ENCODE measurements at places on chromosomes 6 and 20.

DNA sequence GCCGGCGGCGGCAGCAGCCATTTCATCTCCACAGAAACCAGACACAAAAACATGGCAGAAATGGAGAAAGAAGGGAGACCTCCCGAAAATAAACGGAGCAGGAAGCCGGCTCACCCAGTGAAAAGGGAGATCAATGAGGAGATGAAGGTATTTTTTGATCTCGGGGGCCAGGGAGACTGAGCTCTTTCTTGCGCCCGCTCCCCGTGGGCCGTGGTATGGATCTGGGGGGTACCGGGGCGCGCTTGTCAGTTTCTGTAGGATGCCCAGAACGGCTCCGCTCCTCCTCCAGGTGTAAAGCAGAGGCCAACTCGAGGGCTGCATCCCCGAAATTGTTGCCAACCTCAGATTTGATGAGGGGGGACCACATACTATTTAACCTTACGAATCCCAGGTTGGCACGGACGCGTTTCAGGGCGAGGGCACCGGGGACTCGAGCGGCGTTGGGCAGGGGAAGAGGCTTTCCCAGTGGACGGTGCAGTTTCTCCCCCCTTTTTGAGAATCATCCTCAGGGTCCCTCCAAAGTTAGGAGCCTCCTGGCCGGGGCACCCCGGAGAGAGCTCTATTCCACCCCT is 735 bp downstream of the SOBP start:
- no peak for DNase-seq

DNA sequence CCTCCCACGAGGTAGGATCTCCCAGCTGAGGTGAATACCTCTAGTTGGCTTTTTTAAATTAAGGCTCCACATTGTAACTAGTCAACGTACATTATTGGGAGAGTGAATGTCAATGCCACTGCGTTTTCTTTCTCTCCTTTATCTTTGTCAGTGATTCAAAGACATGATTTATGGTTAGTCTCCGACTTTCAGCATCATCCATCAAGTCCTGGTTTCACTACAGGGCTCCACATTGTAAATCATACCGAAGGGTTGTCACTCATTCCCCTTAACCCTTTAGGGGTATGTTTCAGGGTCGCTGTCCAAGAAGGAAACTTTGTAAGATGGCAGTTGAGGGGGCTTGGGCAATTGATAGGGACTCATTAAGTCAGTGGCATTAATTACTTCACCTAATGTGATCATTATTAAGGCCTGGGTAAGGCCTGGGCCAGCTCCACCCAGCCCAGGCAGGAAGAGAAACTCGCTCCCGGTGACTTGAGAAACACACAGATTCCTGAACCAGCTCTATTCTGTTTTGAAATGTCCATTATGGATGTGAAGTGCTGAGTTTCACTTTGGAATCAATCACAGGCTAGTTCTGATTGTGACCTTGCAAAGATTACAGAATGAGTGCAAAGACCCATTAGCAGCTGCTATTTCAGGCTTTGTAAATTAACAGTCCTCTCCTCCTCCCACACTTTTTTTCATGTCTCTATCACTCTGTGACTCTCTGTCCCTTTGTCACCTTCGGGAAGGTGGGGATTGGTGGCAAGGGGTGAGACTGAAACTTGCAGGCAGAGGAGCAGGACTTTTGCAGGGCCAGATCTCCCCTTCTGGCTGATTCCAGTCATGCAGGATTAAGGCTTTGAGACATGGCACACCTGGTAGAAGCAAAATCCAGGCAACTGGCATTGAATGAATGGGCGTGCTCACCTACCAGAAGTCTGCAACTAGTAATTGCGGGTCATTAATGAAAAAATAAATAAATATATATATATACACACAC is 222.4 kb downstream of the TSHZ2 start:
- no peak for DNase-seq

GRCh38 chr6:141359953-141360352 is 772.8 kb upstream of the GJE1 start:
- DNase-seq = no peak

- DNase-seq = no peak
Measured at GRCh38 chr6:137868721-137869548, 1.9 kb downstream of the TNFAIP3 start.

- DNase-seq = no peak
Measured at GRCh38 chr6:83260577-83260976, 67.4 kb downstream of the RWDD2A start.

GRCh38 chr6:5142915-5143314 is 57.8 kb downstream of the PPP1R3G start:
- no peak for DNase-seq

- DNase-seq = no peak
Measured at GRCh38 chr6:51640021-51640420, 447.4 kb downstream of the PKHD1 start.

Measured in esophagus squamous epithelium (tissue), 5 donors.